ENCODE measurements at places on chromosomes 6 and 20. TPM values are rescaled to one million over a fixed set of nuclear protein-coding genes. Genes with fewer than 3 reads are reported as not detected.

Gene TPMT
- total RNA-seq: 6.6 TPM

Gene GSTA3
- total RNA-seq: not detected

Gene OR2J1
- total RNA-seq: not detected

Gene GPR6
- not detected for total RNA-seq

Gene MMUT
- 10.8 TPM for total RNA-seq

Gene SLC35A1
- 15.1 TPM for total RNA-seq

Gene BLCAP
- 60.2 TPM for total RNA-seq

Gene PRPF6
- 41.6 TPM for total RNA-seq

Gene SLC16A10
- 1.1 TPM for total RNA-seq

Gene SSTR4
- not detected for total RNA-seq

Gene SCAF8
- total RNA-seq: 52.8 TPM

Gene SLC22A2
- not detected for total RNA-seq

Gene PLCB4
- total RNA-seq: 18.4 TPM

Gene NOTCH4
- 43.5 TPM for total RNA-seq

Gene OTOR
- total RNA-seq: not detected

Gene CRIP3
- total RNA-seq: 0.94 TPM

Gene B3GALT4
- total RNA-seq: 7.3 TPM

Gene ARG1
- not detected for total RNA-seq

Gene LTB
- 0.72 TPM for total RNA-seq

Gene PLG
- not detected for total RNA-seq

Gene OR2H1
- total RNA-seq: not detected

Gene PKIB
- 9.8 TPM for total RNA-seq

Gene CLDN20
- not detected for total RNA-seq

Gene NRN1
- total RNA-seq: 18.9 TPM

Gene RNF144B
- 43.5 TPM for total RNA-seq

Gene FBXL4
- total RNA-seq: 20.3 TPM

Gene DTD1
- 25.2 TPM for total RNA-seq

Gene RBM24
- 0.93 TPM for total RNA-seq

Gene EFHC1
- total RNA-seq: 14.8 TPM

Gene C20orf141
- not detected for total RNA-seq

Gene PROKR2
- not detected for total RNA-seq

Gene VGLL2
- total RNA-seq: not detected

Gene GPLD1
- total RNA-seq: 6.8 TPM

Gene MAFB
- 44.3 TPM for total RNA-seq

Gene COX4I2
- total RNA-seq: 1.0 TPM

Gene BPIFB2
- total RNA-seq: not detected

Gene APCDD1L
- 0.19 TPM for total RNA-seq

Gene ECT2L
- not detected for total RNA-seq

Gene PTPRT
- 0.63 TPM for total RNA-seq

Gene RBPJL
- total RNA-seq: not detected

Gene BHLHE23
- total RNA-seq: not detected

Gene COL12A1
- 125 TPM for total RNA-seq

Gene GTF2H4
- 10.3 TPM for total RNA-seq

Gene OOEP
- not detected for total RNA-seq

Gene OCSTAMP
- total RNA-seq: 0.24 TPM

Gene GHRH
- not detected for total RNA-seq

Gene SDCBP2
- total RNA-seq: 8.2 TPM

Gene NNAT
- total RNA-seq: 29.1 TPM

Gene RIPOR3
- total RNA-seq: 16.3 TPM

Gene GMEB2
- total RNA-seq: 12.8 TPM

Gene ATP6V1G2
- total RNA-seq: not detected

Gene RBM12
- 43.2 TPM for total RNA-seq

Gene MEP1A
- not detected for total RNA-seq

Gene WTAP
- total RNA-seq: 94.1 TPM
